ENCODE measurements at places on chromosomes 4 and X.

DNA sequence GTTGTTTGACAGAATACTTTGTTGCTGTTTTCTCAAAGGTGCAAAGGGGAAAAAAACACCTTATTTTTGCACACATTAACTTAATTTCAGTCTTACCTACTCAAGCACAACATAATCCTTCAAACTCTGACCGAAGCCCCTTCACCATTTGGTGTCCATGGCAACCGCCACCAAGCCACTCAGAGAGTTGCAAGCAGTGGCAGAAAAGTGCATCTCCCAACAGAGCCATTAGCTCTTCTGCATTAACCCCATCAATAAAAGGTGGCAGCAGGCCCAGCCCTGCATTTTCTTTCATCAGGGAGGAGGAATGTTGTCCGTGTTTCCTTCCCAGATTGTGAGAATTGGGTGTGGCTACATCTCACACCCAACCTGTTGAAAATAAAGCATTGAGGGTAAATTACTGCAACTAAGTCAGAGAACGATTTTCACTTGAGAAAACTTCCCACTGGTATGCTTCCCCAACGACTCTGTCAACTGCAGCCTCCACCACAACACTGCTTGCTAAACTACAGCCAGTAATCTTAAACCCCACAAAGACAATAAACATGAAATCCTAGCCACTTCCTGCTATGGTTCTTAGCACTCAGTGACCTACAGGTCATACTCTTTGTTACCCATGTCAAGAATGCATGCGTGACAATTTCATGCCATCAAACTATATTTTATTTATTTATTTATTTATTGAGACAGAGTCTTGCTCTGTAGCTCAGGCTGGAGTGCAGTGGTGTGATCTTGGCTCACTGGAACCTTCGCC, 154.0 kb downstream of the GRIA3 start:
- no peak for DNase-seq

- no peak for DNase-seq
Observed at GRCh38 chr4:154368060-154368459, 123.5 kb downstream of the DCHS2 start.

DNA sequence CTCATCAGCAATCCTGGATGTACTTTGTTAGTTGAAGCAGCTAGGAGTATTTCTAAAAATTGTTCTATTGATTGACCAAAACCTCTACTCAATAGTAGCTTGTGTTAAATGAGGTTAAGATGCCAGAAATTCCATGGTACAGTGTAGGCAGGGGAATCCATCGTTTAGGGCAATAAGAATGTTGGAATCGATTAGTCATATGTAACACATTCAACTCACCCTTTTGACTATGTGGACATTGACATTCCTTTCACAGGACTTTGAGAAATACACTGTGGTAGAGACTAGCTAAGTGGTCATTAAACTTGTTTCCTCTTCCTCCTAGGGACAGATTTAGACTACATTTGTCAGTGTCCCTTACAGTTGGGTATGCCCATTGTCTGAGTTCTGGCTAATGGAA, 40.2 kb downstream of the KDM5C start:
- DNase-seq: peak; percentile 76

GRCh38 chr4:170888660-170889059, 798.9 kb upstream of the AADAT start:
- no peak for DNase-seq

DNA sequence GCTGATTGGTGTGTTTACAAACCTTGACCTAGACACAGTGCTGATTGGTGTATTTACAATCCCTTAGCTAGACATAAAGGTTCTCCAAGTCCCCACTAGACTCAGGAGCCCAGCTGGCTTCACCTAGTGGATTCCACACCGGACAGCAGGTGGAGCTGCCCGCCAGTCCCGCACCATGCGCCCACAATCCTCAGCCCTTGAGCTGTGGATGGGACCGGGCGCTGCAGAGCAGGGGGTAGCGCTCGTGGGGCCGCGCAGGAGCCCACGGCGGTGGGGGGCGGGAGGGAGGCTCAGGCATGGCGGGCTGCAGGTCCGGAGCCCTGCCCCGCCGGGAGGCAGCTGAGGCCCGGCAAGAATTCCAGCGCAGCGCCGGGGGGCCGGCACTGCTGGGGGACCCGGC, 30.7 kb downstream of the MEPE start:
- no peak for DNase-seq

DNA sequence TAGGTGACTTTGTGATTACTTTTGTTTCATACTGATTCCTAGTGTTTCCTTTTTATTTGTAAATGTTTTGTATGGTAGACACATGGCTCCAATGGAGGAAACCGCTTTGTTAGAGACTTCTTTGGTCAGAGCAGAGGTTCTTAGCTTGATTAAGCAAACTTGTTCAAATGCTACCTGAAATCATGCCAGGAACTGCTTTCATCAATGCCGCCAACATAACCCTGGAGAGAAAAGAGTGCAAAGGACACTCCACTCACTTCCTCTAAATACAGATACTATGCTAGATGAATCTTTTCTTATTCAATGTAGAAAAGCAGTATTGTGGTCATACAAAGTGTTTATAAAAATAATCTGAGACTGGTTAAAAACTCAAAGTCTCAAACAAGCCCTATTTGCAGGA, 25.7 kb upstream of the COX7B2 start:
- DNase-seq: no peak

GRCh38 chr4:151021637-151022334, 6.7 kb upstream of the LRBA start:
- no peak for DNase-seq

DNA sequence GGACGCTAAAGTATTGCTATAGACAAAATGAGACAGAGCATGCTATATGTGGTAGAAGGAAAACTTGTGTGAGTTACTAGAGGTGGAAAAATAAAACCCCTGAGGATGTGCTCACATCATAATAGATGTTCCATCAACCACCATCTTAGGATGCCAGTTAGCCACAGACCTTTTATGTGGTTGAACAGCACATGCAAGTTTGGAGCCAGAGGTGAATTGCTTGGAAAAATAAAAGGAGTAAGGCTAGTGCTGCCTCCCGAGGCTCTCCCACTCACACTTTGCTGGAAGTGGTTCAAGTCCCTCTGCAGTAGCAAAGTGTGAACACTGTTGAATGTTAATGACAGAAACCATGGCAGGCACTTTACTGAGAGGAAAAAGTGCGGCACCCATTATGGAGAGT, 39.4 kb upstream of the PPARGC1A start:
- DNase-seq: no peak

- no peak for DNase-seq
Observed at GRCh38 chrX:672931-673330, 42.3 kb downstream of the SHOX start.

DNA sequence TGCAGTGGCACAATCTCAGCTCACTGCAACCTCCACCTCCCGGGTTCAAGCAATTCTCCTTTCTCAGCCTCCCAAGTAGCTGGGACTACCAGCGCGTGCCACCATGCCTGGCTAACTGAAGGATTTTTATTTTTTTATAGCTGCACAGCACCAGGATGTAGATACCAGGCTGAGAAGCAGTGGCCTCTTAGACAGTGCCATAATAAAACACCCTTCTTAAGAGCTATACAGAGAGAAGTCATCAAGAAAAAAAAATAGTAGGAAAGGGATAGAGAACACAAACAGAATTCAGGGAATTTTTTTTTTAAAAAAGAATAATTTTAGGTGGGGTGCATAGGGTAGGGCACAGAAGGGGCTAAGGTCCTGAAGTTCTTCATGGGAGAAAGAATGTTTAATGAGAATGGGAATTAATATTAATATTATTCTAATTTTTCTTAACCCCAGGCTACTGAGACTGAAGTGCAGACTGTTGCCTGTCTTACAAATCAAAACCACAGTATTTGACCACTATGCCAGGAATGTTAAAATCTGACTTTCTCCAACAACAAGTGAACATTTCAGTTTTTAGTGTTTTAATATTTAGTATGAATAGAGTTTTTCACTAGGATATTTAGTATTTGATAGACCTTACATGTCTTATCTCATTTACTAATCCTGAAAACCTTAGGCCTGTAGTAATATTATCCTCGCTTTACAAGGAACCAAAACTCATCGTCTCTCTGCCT, 146.7 kb downstream of the KCNIP4 start:
- DNase-seq: no peak

- no peak for DNase-seq
Observed at GRCh38 chr4:140180577-140180976, 26.6 kb upstream of the MAML3 start.

- DNase-seq: peak; percentile 98
Observed at GRCh38 chr4:142091085-142091513, 454.7 kb downstream of the IL15 start.

DNA sequence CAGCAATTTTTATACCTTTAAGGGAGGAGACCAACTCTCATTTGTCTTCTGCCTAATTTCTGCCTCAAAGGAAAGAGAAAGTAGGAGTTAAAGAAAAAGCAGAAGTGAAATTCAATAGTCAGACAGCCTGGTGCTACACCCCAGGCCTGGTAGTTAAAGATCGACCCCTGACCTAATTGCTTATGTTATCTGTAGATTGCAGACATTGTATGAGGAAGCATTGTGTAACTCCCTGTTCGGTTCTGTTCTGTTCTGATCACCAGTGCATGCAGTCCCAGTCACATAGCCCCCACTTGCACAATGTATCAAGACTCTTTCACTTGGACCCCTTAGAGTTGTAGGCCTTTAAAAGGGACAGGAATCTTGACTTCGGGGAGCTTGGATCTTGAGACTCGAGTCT, 335.9 kb upstream of the AR start:
- DNase-seq: no peak

Measured in GM04503 (cell line).